Urinary bladder (tissue), 4 donors: ENCODE measurements at places on chromosomes 12 and 14. TPM values are rescaled to one million over a fixed set of nuclear protein-coding genes. Genes with fewer than 3 reads are reported as not detected.

- DNase-seq, result peak; percentile 63
These were observed 126.1 kb upstream of the ARHGAP5 start for GRCh38 chr14:31950764-31951637.

GRCh38 chr12:28955931-28956330 lies 193.1 kb upstream of the FAR2 start:
- no peak for DNase-seq

NRIP2 gene
- total RNA-seq, result 1.7 TPM

DNA sequence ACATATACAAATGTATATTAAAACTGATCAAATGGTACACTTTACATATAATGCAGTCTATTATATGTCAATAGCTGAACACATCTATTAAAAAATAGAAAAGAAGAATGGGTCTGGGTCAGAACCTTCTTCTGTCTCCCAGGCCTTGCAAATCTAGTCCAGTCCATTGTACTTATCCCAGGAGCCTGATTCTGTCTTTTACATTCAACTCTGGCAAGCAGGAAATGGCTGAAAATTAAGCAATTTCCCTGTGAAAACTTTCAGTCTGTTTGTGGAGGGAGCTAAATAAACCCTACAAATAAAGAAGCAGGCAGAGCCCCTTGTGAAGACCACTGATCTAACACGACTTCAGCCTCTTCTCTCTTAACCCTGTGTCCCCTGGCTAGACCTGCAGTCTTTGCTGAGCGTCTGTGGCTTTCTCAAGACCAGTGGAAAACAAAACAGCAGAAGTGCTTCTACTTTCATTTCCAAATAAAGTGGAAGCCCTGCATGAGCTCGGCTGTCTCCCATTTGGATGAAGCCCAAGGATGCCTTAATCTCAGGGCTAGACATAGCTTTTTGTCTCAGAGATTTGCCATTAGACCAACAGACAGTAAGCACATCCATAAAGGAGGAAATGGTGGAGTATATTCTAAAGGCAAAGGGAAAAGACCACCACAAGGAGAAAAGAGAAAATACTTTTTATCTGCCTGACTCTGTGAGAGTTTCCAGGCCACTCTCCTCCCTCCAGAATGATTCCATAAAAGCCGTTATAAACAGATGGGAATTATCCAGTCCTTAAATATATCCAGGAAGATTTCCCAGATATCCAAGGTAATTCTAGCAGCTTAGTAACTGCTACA lies 48.2 kb downstream of the CRACR2A start:
- DNase-seq, result no peak

DNA sequence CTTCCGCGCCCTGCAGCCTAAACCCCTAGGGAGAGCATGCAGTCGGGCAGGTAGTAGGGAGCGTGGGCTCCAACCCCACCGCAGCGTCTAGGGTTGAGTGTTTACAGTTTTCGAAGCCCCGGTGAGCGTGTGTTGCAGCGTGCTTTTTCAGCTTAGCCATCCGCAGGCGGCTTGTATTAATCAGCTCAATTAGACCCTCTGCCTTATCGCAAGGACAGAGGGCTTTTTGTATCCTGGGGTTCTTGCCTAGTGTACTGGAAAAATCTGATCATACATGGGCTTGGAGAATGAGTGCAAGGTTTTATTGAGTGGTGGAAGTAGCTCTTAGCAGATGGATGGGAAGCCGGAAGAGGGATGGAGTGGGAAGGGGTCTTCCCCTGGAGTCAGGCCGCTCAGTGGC lies 44.4 kb upstream of the GNG2 start:
- DNase-seq, result no peak

DNA sequence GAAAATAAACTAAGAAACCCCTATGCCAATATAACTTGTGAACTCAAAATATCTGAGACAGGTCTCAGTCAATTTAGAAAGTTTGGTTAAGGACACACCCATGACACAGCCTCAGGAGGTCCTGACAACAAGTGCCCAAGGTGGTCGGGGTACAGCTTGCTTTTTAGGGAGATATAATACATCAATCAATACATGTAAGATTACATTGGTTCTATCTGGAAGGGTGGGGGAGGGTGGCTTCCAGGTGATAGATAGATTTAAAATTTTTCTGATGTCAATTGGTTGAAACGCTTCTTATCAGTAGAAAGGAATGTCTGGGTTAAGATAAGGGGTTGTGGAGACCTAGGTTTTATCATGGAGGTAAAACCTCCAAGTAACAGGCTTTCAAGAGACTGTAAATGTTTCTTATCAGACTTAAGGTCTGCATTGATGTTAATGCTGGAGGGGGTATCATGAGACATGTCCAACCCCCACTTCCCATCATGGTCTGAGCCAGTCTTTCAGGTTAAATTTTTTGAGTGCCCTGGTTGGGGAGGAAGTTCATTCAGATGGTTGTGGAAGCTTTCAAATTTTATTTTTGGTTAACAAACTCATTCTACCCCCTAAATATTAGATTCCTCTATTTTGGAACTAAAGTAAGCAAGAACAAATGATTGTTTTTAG lies 82.0 kb upstream of the RASSF8 start:
- DNase-seq, result no peak

TSPAN31 gene
- 42.1 TPM for total RNA-seq

GRCh38 chr12:128190614-128191013 lies 76.4 kb upstream of the TMEM132C start:
- DNase-seq, result no peak

FAM186B gene
- 0.16 TPM for total RNA-seq
